SJSA1 (cell line): ENCODE measurements at places on chromosomes 12 and 14. TPM values are rescaled to one million over a fixed set of nuclear protein-coding genes. Genes with fewer than 3 reads are reported as not detected.
A peak's percentile ranks its signal among the peaks of the same experiment; 100 is the strongest.

- DNase-seq, result no peak
Measured at GRCh38 chr12:116656306-116656705, 81.6 kb downstream of the SPRING1 start.

DNA sequence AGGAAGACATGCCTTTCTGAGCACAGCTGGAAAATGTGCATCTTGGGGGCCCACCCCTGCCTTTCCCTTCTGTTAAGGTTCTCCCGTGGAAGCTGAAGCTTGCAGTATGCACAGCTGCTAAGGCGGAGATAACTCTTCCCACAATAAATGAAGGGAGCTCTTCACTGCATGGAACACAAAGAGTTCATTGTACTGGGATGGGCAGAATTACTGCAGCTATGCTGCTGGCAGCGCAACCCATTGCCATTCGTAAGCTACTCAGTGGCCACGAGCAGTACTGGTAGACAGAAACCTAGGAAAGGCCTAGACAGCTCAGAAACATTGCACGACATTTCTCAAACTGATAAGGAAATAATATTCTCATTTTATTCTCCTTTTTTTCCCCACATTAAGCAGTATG, 310.2 kb downstream of the MDGA2 start:
- DNase-seq, result no peak

- no peak for DNase-seq
Measured at GRCh38 chr12:112740387-112740934, 51.1 kb upstream of the RPH3A start.

GRCh38 chr12:29734734-29735133, 49.0 kb downstream of the TMTC1 start:
- no peak for DNase-seq

- DNase-seq, result no peak
Measured at GRCh38 chr12:103586132-103586531, 941 bp upstream of the STAB2 start.

DNA sequence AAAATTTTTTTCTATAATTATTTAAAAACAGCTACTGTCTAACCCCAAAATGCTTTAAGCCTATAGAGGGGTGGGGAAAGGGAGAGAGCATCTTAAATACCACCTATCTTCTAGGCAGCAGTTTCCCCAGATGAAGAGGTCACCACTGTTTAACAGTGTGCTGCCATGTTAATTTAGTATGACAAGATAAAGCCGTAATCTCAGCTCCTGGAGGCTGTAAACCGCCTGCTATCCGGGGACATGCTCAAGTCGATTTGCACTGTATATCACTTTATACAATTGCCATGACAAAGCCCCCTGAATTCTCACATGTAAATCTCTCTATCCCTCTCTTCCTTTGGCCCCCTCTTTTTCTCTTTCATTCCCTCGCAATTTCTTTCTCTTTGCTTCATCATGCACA, 68.5 kb downstream of the SOX5 start:
- DNase-seq, result no peak

- no peak for DNase-seq
Measured at GRCh38 chr12:88339254-88339949, 197.3 kb downstream of the TMTC3 start.

- peak; percentile 47 for DNase-seq
Measured at GRCh38 chr12:112121780-112122565, 3.4 kb upstream of the TRAFD1 start.

DNA sequence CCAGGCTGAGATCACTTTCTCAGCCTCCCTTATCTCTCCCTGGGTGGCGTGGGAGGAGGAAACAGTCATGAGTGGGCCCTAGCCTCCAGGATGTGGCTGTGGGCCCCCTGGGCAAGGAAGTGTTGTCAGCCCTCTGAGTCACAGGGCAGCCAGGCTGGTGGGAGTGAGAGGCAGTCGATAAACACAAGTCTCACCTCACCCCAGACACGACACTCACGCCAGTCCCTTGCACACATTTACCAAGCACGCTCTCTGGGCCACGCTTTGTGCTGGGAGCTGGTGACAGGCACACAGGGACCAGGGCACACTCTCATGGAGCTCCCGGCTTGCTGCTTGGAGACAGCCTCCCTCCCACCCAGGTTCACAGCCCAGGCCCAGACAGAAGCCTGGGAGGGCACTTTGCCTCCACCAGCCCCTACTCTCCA, 1.9 kb upstream of the KRT79 start:
- peak; percentile 100 for DNase-seq

- DNase-seq, result no peak
Measured at GRCh38 chr14:77645520-77646230, 29.2 kb upstream of the SPTLC2 start.

- DNase-seq, result no peak
Measured at GRCh38 chr14:73381380-73382013, 76.8 kb downstream of the NUMB start.

The AKAP6 gene
- 3.8 and 4.1 TPM in 2 replicates for total RNA-seq

The KRT6C gene
- total RNA-seq, result not detected in 2 replicates

The TGM1 gene
- 0.76 TPM in 1 of 2 replicates, not detected in the other for total RNA-seq

The TPPP2 gene
- not detected in 2 replicates for total RNA-seq
